ENCODE measurements at places on chromosomes 3 and 15. TPM values are rescaled to one million over a fixed set of nuclear protein-coding genes. Genes with fewer than 3 reads are reported as not detected.
A peak's percentile ranks its signal among the peaks of the same experiment; 100 is the strongest.

DNA sequence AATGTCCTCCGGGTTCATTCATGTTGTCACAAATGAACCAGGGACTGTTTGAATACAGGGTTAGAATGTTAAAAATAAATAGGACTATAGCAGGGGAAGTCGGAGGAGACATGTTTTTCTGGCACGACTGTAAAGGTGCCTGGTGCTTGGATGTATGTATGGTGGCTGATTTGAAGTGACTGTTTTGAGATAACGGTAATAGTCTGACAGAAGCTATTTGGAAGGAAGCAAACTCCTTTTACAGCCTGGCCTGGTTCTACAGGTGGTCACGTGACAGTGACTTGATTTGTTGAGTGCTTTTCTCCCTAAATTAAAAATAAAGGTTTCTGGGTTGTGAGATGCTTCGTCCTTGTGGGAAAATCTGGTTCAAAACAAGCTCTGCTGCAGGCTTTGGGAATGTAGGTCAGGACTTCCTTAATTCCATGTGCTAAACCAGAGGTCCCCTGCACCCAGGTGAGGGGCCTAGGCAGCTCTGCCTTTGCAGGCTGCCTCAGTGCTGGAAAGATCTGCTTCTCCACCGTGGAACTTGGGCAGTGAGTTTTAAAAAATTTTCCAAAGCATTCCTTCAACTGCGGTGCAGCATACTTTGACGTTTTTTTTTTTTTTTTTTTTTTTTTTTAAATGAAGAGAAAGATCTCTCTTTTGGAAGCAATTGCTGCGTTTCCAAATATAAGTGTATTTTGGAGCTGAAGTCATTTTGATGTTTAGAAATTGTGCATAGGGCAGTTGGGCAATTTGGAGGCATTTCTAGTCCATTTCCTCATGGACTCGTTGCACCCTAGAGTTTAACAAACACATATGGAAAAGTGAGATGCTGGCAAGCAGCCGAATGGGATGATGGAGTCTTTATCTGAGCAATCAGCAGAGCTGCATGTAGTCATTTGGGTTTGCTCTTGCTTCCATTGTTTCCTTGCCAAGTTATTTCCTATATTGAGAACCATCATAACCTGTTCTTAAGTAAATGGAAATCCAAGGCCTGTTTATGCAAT lies 30.9 kb downstream of the ITPR1 start:
- no peaks in the 10 kb centered on the region for H3K27me3 ChIP-seq
- H3K27ac ChIP-seq: no peak overlapping the region
- no peaks in the 10 kb centered on the region for H3K36me3 ChIP-seq

DNA sequence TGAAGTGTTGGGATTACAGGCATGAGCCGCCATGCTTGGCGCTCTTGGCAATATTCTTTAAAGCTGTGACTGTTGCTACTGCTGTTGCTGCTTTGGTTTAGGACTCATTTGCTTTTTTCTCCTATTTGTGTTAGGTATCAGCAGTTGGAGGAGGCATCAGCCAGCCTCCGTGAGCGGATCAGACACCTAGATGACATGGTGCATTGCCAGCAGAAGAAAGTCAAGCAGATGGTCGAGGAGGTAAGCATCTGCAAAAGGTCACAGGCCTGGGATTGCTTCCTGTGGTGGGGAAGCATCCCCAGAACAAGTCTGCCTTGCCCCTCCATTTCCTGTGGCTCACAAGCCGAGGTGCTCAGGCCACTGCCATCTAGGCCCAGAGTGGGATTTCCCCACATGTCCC lies 47.6 kb downstream of the MYZAP start:
- H3K27me3 ChIP-seq: no peaks in the 10 kb centered on the region
- DNase-seq: no peak
- H3K4me1 ChIP-seq: no peaks in the 10 kb centered on the region

- peaks cover 7% of the 10 kb centered on the region for H3K36me3 ChIP-seq
- H3K4me3 ChIP-seq: no peak overlapping the region
- no peak for DNase-seq
- no peak overlapping the region for H3K27ac ChIP-seq
- H3K27me3 ChIP-seq: no peaks in the 10 kb centered on the region
Observed at GRCh38 chr15:59340325-59340724, 32.3 kb downstream of the MYO1E start.

DNA sequence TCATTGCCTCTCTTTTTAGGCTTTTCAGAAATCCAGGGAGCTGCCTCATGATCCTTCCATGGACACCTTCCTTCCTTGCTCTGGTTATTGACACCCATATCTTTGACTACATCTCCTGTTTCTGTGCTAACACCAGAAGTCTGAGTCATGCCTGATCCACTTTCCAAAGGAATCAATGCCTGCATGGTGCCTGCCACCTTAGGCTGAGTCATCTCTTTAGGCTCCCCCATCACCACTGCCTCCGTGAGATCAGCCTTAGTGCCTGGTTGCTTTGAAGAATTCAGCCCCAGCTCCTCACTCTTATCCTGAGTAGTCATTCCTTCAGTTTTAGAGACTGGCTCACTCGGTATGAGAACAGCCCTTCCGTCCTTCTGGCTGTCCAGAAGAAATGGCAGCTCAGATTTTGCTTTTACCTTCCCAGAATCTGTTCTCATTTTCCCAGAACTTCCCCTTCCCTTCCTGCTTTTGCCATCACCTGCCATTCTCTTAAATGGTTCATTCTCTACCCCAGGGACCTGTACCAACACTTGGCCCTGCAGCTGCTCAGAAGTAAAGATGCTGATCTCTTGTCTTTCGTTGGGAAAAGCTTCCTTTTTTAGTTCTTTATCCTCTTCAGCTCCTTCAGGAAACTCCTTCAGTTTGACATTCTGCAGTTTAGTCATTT lies 105.3 kb downstream of the MAP4 start:
- no peaks in the 10 kb centered on the region for H3K27me3 ChIP-seq
- H3K27ac ChIP-seq: peak overlapping the region; percentile 71
- peak; percentile 96 for DNase-seq
- peaks cover 49% of the 10 kb centered on the region for H3K36me3 ChIP-seq

GRCh38 chr3:159960188-159961148 lies 28.2 kb upstream of the IL12A start:
- H3K4me1 ChIP-seq: peaks cover 14% of the 10 kb centered on the region
- no peak overlapping the region for H3K27ac ChIP-seq
- H3K27me3 ChIP-seq: no peaks in the 10 kb centered on the region
- no peaks in the 10 kb centered on the region for H3K36me3 ChIP-seq

- peaks cover 58% of the 10 kb centered on the region for H3K4me1 ChIP-seq
- peak; percentile 99 for DNase-seq
- no peaks in the 10 kb centered on the region for H3K36me3 ChIP-seq
- H3K27ac ChIP-seq: peak overlapping the region; percentile 100
- no peak overlapping the region for H3K4me3 ChIP-seq
- no peaks in the 10 kb centered on the region for H3K27me3 ChIP-seq
Observed at GRCh38 chr3:13537909-13538296, 11.0 kb upstream of the FBLN2 start.

DNA sequence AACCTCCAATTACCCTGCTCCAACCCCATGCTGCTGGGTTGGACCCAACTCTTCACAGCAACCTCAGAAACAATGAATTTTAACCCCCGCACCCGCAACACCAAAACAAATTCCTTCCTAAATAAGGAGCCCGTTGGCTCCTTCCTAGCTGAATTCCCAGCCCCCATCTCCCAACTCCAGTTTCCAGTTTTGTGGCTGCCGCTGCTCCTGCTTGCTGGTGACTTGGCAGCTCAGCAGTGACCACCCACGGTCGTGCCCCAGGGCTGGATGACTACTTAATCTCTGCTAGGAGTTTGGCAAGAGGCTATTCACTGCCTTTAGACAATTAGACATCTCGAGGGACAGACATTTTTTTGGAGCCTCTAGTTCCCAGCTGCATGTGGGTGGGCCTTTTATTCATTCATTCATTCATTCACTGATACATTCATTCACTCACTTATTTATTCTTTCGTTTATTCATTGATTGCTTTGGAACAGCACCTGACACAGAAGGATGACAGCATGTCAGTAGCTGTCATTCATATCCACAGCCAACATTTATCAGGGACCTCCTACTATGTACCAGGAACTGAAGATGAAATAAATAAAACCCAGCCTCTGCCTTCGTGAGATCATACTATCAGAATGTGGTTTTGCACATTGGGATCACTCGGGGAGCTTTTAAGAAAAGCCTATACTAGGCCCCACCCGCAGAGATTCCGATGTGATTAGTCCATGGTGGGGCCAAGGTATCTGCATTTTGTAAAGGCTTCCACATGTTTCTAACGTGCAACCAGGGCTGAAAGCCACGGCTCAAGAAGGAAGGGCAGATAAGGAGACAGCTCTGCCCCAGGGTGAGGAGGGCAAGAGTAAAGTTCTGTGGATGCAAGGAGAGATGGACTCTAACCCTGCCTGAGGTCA lies 256.5 kb downstream of the SHQ1 start:
- no peaks in the 10 kb centered on the region for H3K36me3 ChIP-seq
- no peaks in the 10 kb centered on the region for H3K27me3 ChIP-seq
- peak overlapping the region; percentile 21 for H3K4me3 ChIP-seq
- H3K27ac ChIP-seq: peak overlapping the region; percentile 85

DNA sequence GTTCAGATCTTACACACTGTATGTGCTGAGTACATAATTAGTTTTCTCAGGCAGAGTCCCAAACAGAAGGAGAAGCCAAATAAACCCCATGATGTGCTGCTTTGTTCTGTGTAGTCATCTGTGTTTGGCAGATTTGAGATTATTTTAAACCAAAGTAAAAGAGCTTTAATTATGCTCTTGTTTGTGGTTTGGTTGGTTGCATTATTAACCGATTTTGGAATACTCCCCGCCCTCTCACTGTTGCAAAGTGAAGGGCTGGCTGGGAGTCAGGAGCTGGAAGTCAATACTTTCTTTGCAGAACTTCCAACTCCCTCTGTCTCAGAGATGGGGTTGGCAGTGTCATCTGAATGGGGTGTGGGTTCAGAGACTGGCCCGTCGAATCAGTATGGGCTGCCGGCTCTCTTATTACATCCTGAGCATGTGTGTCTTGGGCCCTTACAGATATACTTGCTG lies 34.4 kb downstream of the SLCO3A1 start:
- H3K4me3 ChIP-seq: no peak overlapping the region
- H3K36me3 ChIP-seq: no peaks in the 10 kb centered on the region
- H3K27me3 ChIP-seq: no peaks in the 10 kb centered on the region
- H3K27ac ChIP-seq: no peak overlapping the region
- H3K4me1 ChIP-seq: peaks cover 14% of the 10 kb centered on the region

DNA sequence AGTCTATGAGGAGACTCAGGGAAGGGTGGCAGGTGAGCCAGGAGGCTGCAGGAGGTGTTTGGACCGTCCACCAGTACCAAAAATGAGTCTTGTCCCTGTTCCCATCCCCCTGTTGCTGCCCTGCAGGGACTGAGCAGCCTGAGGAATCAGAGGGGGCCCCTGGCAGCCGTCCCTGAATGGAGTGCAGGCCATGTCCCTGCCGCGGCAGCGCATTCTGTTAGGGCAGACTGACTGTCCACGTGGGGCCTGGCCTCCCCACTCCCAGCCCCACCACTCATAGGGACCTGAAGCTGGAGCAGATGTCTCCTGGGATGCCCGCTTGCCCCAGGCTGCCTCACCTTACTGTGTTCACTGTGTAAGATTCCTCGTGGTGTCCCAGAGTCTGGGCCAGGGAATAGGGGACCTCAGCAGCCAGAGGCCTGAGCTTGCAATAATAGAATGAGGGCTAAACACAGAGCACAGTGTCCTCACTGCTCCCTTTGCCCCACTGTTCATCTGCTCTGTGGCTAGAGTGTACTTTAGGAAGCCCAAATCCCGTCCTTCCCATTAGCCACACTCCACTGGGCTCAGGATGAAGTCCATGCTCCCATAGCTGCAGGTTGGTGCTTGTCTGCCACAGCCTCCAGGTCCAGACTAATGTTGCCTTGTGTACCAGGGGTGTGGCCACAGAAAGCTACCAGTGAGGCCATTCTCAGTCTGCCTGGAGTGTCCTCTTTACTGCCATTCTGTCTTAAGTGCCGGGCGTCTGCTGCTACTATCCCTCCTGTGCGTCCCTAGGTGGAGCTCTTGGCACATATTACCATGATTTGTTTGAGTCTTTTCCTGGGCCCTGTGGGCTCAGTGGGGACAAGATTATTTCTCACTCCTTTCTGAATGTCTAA lies 63.2 kb downstream of the HCN4 start:
- H3K4me1 ChIP-seq: no peaks in the 10 kb centered on the region
- no peak overlapping the region for H3K4me3 ChIP-seq
- no peak overlapping the region for H3K27ac ChIP-seq
- DNase-seq: peak; percentile 77

DNA sequence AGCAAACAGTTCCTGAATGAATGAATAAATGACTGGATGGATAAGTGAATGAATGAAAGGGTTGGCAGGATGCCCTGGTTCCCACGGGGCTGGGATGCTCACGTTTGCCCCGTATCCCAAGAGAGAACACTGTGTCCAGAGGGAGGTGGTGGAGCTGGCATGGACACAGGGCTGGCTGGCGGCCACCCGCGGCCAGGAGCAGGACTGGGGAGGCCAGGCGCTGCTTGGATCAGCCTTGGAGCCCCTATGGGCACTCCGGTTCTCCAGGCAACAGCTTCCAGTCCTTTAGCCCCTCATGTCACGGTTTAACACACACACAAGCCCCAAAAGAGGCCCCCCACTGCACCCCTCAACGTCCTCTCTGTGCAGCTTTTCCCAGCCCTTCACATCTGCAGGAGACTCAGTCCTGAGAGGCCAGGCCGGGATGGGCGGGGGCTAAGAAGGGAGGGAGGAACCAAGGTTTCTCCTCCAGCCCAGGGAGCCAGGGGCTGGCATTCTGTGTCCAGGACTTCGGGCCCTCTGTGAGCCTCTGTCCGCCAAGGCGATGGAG lies 86.0 kb upstream of the ALDH1L1 start:
- no peaks in the 10 kb centered on the region for H3K27me3 ChIP-seq
- peaks cover 13% of the 10 kb centered on the region for H3K4me1 ChIP-seq
- no peak overlapping the region for H3K4me3 ChIP-seq
- H3K27ac ChIP-seq: peak overlapping the region; percentile 78
- H3K36me3 ChIP-seq: no peaks in the 10 kb centered on the region

DNA sequence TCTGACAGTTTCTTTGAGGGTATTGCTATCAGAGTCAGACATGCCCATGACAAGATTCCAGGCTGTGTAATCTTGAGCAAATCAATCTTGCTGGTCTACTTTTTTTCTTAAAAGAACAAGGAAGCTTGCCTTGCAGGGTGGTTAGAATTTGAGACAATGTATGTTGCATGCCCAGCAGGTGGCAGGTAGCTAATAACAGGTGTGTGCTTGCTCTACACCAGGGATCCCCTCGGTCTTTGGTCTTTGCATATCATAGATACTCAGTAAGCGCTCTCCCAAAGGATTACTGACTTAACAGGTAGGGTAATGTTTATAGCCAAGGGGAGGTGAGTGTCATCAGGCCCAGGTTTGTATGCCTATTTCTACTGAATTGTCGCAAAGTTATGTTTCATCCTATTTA lies 37.3 kb downstream of the CACNA1D start:
- no peak overlapping the region for H3K27ac ChIP-seq
- H3K36me3 ChIP-seq: no peaks in the 10 kb centered on the region
- no peak for DNase-seq
- no peaks in the 10 kb centered on the region for H3K4me1 ChIP-seq

ROPN1 gene
- polyA plus RNA-seq: not detected

MESD gene
- 35.5 TPM for polyA plus RNA-seq

SLC22A14 gene
- polyA plus RNA-seq: not detected

EIF1B gene
- polyA plus RNA-seq: 87.4 TPM

TM4SF1 gene
- polyA plus RNA-seq: 12.4 TPM

Measured in GM23248 (cell line).